Mucosa of descending colon (tissue), 3 donors: ENCODE measurements at places on chromosomes 5 and 9. TPM values are rescaled to one million over a fixed set of nuclear protein-coding genes. Genes with fewer than 3 reads are reported as not detected.

BTNL8 gene
- 82.2 TPM for total RNA-seq

GABRA1 gene
- total RNA-seq: not detected

SPATA31A1 gene
- total RNA-seq: not detected

HRCT1 gene
- total RNA-seq: 82.1 TPM

TBCA gene
- 79.7 TPM for total RNA-seq
